ENCODE measurements at places on chromosomes 12 and 14.

DNA sequence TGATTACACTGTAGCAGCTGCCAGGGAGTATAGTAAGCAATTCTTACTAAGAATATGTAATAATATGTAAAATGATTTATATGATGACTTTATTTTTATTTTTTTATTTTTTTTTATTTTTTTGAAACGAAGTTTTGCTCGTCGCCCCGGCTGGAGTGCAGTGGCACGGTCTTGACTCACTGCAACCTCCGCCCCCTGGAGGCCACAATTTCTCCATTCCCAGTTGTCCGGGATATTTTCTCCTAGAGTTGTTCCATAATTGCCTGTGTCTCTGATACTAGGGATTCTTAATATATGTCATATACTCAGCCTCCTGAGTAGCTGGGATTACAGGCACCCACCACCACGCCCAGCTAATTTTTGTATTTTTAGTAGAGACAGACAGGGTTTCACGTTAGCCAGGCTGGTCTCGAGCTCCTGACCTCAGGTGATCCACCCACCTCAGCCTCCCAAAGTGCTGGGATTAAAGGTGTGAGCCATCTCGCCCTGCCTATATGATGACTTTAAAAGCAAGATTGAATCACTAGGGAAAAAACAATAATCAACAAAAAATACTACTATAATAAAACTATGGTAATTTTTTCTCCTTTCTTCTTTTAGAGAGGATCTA, 12.2 kb upstream of the ITPR2 start:
- no peak for DNase-seq

GRCh38 chr12:56040963-56041551, 661 bp upstream of the RPS26 start:
- DNase-seq = no peak

GRCh38 chr12:51530208-51530607, 60.8 kb upstream of the SCN8A start:
- no peak for DNase-seq

GRCh38 chr12:1984759-1985158, 19.5 kb downstream of the DCP1B start:
- DNase-seq = no peak

- DNase-seq = no peak
Measured at GRCh38 chr12:69059465-69060457, 126.8 kb upstream of the CPM start.

DNA sequence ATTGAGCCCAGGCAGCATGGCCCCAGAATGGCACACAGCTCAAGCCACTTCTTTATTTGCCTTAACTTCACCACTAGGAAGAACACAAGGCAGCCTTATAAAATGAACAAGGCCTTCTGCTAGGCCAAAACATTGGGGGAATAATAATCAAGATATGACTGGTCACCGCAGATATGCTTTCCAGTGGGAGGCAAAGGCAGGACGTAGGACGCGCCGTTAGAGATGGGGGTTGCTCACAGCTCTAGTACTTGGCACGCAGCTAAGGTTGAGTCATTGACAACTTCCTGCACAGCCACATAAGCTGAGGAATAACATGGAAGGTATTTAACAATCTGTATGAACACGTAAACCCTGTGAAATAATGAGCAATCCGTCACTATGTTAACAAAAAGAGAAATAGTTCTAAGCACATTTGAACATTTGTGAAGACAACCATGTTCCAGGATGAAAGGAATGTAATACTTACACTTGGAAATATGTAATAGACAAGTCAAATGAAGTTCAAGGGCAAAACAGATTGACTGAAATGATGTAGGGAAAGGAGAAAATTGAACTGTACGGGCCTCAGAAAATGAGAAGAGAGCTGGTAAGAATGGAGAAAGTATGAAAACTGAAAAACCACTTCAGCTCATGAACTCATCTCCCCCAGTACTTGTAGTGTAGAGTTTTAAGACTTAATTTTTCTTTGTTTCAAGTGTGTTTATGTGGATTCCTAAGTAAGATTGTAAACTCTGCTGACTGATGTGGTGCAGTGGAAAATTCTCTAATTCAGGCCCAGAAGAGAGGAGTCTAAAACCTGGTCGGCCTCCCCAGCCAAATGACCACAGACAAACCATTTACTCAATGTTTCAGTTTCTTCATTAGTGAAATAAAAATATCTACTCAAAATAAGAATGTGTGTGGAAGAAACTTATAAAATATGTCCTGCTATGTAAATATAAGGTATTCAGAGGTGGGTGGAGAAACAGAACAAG, 59.3 kb upstream of the CCDC91 start:
- DNase-seq = no peak

DNA sequence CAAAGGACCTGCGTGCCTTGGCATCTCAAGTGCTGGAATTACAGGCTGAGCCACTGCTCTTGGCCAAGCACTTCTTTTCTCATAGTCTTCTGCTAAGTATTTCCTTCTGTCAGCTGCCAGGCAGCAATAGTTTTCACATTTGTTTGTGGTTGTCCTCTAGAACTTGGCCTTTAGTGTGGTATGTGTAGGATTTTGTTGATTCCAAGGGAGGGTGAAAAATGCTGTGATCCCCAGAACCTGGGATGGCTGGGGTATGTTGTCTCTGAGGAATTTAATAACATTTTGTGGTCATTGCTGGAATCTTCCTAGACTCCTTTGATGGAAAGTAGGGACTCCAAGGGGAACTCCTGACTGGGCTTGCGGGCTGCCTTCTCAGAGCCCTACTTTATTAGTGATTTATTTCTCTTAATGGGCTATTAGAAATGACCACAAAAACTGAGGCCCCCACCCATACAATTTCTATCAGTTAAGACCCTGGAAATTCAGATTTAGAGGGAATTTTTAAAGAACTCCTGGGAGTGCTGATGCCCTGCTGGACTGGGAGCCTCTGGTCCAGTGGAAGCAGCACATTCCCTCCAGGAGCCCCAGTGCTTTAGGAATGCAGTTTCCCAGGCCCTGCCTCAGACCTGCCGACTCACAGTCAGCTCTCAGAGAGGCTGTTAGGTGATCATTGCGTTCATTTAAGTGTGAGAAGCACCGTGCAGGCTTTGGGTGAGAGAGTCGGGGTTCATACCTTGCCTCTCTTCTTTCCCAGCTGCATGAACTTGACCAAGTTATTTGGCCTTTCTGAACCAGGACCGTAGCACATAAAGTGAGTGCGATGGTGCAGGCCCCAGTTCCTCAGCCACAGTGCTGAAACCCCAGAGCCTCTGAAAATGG, 22.7 kb downstream of the TRAF3 start:
- no peak for DNase-seq

DNA sequence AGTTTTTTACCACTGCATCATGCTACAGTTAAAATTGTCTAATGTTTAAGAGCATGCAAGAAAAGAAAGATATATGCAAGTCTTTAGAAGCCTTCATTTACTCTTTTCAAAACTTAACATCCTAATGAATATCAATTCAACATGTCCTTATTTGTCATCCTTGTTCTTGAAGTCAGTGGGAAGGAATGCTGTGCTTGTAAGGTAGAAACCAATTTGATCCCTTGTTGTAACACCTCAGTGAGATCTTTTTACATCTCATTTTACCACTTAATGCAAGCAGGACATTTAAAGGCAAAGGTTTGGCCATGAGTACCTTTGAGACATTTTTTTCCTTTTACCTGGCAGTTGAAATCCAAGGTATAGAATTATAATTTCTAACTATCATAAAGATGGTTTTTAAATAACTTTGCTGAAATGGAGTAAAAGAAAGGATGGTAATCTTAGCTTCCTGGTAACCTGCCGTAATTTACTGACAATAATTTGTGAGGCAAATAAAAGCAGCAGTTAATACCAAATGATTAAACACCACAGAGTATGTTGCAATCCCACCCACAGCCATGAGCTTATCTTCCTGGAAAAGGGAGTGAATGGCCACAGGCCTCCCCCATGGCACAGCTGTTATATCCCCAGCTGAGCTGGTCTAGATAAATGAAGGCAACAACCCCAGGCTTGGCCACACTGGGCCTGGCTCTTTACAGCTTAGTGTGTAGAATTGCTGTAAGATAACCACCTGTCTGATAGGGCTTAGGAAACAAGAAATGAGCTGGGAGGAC, 33.2 kb upstream of the STRN3 start:
- DNase-seq = no peak

- no peak for DNase-seq
Measured at GRCh38 chr14:25080682-25081081, 30.7 kb upstream of the STXBP6 start.

DNA sequence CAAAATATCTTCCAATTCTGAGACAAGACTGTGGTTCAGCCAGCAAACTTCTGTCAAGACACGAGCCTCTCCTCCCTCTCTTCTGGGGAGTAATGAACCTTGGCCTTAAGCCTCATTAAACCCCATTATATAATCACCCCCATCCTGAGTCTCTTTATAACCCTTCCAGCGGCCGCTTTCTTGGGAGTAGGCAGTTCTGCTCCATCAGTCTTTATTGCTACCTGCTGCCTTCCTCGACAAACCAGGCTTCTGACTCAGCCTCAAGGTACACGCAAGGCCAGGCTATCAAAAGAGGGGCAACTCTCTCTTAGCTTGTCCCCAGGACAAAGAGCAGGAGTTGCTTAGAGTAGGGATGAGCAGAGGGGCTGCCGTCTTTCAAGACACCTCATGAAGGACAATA, 300.8 kb upstream of the NOS1 start:
- no peak for DNase-seq

DNA sequence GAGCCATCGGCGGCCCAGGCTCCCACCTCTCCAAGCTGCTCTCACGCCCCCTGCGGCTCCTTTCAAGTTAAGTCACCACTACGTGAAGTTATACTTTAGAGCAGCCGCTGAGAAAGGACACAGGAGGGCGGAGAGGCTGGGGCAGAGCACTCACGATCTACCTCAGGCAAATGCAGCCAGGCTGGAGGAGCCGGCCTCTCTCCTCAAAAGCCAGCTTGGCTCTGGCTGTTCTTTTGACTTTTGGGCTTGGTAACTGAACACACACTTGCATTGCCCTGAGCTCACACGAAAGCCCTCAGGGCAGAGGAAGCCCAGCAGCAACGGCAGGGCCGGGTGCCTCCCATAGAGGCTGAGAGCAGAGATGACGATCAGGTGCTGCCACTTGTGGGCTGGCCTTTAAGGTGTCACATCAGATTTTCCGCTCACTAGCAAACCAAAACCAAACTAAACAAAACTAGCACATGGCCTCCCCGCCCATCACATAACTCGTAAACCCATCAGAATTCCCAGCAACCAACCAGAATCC, 75.2 kb downstream of the PITPNM2 start:
- no peak for DNase-seq

DNA sequence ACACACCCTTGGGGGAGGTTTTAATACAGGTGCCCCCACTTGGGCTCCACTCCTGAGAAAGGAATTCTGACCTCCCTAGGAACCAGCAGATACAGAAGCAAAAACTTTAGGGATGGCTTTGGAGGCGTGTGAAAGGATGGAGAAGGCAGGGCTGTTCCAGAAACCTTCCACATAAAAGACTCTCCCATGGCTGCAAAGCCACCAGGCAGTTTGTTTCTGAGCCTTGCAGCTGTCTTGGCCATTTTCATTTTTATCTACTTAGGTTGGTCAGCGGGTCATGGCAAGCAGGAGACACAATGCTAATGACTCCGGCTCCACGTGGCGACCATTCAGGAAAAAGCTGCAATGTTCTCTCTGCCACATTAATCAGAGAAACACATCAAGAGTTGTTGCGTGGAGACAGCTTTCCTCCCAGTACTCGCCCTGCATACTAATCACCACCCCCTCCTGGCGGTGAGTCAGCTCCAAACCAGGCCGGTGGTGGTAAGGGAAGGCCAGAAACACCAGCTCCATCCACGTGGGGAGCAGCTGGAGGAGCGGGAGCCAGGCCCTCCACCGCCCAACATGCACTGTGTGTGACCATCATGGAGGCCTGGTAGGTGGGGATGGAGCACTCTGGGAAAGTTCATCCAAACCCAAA, 30.9 kb upstream of the IRF2BPL start:
- DNase-seq = peak; percentile 75

DNA sequence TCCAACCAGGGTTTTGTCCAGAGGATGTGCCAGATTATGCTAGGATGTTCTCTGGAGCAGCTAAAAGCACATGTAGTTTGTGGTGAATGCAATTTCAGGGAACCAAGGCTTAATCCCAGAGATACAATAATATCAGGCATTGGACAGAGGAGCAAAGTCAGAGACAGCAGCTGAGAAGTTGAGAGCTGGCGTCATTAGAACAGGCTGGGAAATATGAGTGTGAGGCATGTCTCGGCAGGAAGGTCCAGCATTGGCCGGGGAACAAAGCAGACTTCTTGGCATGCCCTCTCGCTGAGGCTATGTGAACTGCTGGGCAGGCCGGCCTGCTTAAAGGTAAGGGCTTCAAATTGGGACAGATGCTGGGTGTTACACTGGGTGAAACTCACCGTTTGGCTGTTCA, 125.4 kb downstream of the CAND1 start:
- DNase-seq = no peak

GRCh38 chr14:84750763-84751554, 779.0 kb upstream of the FLRT2 start:
- no peak for DNase-seq

DNA sequence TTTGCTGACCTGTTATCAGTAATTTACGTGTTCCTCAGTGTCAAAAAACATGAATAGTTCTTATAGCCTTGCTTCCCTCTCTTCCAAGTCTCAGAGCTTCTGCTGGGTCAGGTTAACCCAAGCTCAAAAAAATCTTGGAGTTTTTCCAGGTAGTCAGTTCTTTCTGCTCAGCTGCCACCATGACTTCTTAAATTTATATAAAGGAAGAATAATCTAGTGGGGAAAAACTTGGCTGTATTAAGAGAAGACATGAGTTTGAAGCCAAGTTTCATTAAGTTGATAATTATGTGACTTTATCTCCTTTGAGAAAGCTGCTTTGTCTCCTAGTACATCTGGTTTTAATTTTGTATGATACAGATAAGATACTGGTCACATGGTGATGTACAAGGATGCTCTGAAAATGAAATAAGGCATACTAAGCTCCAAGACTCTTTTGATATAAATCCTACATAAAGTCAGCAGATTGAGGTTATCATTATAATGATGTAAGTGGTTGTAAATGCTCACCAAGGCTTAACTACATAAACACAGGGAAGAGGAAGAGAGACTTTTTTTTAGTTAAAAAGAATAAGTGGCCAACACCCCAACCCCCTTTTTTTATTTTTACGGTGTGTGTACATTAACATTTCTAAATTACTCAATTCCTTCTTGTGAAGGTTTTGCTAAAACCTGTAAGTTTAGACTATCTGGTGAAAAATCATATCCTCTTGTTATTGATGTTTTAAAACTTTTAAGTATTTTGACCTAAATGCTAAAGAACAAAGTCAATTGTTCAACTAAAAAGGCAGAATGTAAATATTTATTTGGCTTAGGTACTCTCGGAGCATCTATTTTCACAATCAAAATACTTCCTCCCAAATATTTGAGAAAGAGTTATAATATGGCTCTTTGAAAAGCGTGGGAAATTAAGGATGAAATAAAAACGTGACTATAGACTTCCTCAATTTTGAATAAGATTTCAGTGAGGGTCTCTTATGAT, 84.1 kb upstream of the SLC38A2 start:
- no peak for DNase-seq

- DNase-seq = no peak
Measured at GRCh38 chr12:90024262-90024661, 315.6 kb upstream of the ATP2B1 start.

GRCh38 chr12:1592444-1593173, 1.8 kb downstream of the FBXL14 start:
- peak; percentile 22 for DNase-seq
